ENCODE measurements at places on chromosomes 7 and 10.

DNA sequence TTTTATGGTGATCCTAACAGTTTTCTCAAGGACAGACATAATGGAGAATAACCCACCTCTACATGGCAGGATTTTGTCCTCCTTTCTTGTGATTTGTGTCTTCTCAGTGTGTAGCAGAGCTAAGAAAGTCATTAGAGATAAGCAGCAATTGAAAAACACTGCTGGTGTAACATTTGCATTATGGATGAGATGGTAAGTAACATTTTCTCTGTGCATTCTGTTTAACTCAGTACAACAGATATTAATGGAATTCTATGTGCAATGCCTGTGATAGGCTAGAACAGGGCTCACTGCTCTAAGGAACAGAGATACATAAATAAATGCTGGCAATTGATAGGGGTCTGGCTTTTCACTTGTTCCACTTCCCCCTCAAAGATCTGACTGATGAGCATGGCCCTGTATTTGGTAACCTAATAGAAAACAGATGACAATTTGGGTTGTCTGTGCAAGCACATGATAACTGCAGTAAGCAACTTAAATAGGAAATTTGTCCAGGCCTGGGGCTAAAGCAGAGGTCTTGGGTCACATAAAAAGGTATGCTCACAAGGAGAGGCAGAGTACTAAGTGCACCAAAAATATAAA, 560.3 kb upstream of the POM121L12 start:
- no peak for DNase-seq

- peak; percentile 97 for DNase-seq
Measured at GRCh38 chr7:130838738-130839137, 104.7 kb upstream of the KLF14 start.

GRCh38 chr7:149261316-149261828, 624 bp upstream of the ZNF783 start:
- DNase-seq = peak; percentile 47

DNA sequence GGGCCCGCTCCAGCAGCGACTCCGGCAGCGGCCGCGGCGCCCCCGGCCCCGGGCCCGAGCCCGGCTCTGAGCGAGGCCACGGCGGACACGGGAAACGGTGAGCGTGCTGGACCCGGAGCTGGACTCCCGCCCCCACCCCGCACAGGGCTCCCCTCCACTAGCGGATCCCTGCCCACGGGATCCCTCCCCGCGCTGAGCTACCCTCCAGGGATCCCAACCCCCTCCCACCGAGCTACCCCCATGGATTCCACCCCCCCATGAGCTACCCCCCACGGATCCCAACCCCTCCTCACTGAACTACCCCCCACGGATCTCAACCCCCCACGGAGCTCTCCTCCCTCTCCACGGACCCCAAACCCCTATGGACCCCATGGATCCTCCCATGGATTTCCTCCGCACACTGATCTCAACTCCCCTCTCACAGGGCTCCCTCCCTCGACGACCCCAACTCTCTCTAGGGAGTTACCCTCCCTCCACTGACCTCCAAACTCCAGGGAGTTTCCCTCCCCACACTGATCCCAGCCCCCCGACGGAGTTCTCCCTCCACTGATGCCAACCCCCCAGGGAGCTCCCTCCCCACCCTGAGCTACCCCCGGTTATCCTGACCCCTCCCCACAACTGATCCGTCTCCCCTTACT, 20.6 kb upstream of the HSPB1 start:
- DNase-seq = no peak

DNA sequence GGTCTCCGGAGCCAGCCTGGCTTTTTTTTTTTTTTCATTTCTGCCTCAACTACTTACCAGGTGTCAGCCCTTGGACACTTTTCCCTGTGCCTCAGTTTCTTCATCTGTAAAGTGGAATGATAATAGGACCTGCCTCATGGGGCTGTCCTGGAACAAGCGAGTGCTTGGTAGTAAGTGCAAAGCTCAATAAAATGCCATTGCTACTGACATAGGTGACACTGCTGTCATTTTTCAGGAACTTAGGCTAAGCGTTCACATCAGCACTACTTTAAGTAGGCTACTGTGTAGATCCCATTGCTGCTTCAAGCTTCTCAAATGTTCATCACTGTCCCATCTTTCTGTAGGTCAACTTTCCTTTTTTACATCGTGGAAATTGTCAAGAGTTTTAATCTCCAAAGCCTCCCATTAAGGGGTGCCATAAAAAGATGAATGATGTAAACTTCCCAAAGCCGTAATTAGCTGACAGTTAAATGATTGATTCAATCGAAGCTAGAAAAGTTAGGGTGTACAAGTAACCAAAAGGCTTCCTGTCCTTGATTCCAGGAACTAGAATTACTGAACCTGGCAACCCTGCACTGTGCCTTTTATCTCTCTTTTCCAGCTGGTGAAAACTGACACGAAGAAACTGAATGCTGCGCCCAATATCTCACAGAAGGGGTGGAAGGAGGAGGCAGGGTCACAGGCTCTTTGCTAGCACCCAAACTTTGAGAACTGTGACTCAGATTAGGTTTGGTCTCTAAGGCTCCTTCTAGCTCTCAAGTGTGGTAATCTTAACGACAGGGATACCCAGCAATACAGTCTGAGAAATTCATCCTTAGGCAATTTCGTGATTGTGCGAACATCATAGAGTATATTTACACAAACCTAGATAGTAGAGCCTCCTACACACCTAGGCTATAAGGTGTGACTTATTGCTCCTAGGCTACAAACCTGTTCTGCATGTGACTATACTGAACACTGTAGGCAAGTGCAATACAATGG, 861 bp upstream of the USP6NL start:
- DNase-seq = no peak

GRCh38 chr10:84908491-84908890, 580.1 kb downstream of the CCSER2 start:
- DNase-seq = no peak

DNA sequence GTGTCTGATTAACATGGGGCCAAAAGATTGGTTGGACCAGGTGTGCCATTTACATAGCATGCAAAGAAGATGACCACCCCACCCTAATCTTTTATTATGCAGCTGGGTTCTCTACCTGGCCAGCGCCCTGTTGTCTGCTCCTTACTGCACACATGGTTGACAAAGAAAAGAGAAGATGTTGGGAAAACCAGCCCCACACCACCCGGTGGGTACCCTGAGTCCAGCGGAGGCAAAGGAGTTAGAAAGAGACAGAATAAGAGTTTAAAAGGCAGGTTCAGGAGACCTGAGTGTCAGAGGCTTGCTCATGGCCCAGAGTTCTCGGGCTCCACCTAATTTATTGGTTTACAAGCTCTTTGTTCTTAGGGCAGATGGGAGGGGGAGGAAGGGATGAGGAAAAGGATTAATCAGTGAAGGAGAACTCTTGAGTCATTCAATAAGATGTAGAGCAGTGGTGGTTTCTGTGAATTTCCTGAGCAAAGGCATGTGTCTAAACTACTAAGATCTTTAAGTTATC, 24.1 kb upstream of the ABCA13 start:
- DNase-seq = no peak

DNA sequence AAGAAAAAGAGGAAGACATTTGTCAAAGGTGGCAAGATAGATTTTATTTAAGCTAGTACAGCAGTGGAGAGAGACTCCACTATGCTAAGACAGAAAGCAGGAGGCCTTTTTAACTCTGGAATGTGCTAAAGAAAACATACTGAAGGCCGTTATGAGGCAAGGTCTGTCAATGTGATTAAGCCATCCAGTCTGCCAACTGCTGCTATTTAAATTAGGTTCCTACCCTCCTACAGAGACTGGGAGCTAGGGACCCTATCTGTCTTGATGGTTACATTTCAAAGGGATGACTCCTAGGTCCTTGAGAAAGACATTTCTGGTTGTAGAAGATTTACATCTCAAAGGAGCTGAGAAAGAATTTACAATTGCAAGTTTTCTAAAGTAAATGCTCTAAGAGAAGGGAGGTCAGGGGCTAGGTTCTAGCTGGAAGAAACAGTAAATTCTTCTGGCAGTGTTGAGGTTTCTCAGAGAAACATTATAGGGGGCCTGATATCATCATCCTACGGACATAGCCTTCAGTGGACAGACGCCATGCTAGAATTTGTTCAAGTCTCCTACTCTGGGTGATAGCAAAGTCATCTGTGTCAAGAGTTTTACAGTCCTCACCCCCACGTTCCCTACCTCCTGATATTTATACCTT, 211.6 kb downstream of the PHF14 start:
- DNase-seq = peak; percentile 75

- peak; percentile 71 for DNase-seq
Measured at GRCh38 chr10:30436191-30436611, 2.2 kb downstream of the MAP3K8 start.

DNA sequence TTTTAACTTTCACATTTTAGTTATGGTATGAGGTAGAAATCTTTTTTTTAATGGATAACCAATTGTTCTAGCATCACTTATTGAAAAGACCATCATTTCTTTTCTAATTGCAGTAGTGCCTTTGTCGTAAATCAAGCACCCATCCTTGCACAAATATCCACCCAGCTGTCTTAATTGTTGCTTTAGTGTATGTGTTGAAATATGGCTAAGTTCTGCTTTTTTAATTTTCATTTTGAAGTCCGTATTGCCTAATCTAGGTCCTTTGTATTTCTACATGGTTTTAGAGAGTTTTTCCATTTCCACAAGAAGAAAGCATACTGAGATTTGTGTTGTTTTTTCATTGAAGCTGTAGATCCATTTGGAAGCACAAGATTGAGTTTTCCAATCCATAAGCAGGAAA, 259.6 kb upstream of the SEMA3E start:
- DNase-seq = no peak
